ENCODE measurements at places on chromosomes 4 and X.

GRCh38 chr4:84221704-84222103 is 277.4 kb downstream of the NKX6-1 start:
- DNase-seq, result no peak

DNA sequence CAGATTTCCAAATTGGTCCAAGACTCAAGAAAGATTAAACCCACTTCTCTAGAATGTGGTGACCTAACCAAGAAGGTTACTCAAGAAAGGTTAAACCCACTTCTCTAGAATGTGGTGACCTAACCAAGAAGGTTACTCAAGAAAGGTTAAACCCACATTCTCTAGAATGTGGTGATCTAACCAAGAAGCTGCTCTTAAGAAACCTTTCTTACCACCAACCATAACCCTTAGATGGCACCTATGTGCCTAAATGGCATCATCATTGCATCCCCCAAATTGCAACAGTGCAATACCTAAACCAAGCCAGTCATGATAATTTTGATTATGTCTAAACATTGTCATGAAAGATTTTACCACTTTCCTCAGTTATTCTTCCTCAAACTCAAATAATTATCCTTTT is 49.2 kb downstream of the IDS start:
- no peak for DNase-seq

- DNase-seq, result no peak
These were observed 61.1 kb downstream of the HELT start for GRCh38 chr4:185079271-185079905.

- DNase-seq, result no peak
These were observed 59.6 kb downstream of the STK32B start for GRCh38 chr4:5110901-5111300.

DNA sequence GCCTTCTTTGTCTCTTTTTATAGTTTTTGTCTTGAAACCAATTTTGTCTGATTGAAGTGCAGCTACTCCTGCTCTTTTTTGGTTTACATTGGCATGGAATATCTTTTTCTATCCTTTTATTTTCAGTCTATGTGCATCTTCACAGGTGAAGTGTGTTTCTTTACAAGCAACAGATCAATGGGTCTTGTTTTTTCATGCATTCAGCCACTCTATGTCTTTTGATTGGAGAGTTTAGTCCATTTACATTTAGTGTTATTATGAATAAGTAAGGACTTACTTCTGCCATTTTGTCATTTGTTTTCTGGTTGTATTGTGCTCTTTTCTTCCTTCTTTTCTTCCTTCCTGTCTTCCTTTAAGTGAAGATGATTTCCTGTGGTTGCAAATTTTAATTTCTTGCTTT is 224.4 kb downstream of the SLC39A8 start:
- no peak for DNase-seq

DNA sequence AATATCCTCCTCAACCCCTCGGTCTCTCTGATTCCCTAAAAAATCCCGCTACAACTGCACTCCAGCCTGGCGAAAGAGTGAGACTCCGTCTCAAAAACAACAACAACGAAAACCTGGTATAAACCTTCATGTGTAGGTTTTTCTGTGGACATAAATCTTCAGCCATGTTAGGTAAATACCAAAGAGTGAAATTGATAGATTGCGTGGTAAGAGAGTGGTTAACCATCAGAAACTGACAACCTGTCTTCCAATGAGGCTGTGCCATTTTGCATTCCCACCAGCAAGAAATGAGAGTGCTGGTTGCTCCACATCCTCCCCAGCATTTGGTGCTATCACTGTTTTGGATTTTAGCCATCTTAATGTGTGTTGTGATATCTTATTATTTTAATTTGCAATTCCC is 10.9 kb downstream of the TBC1D19 start:
- no peak for DNase-seq

- DNase-seq, result no peak
These were observed 26.9 kb downstream of the ARSJ start for GRCh38 chr4:113952452-113953029.

- no peak for DNase-seq
These were observed 224.5 kb upstream of the TAPT1 start for GRCh38 chr4:16450724-16451123.

DNA sequence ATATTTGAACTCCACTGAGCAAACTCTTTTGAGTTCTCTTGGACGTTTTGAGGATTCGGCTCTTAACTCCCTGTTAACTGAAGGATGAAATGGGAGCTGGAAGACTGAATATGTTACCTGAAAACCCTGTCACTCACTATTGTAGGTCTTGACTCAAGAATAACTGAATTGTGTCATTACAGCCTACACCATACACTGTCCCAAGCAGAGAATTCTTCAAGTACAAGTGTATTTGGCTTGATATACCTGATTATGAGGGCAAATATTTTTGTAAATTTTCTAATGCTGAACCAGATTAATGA is 276.1 kb downstream of the CFAP299 start:
- no peak for DNase-seq

DNA sequence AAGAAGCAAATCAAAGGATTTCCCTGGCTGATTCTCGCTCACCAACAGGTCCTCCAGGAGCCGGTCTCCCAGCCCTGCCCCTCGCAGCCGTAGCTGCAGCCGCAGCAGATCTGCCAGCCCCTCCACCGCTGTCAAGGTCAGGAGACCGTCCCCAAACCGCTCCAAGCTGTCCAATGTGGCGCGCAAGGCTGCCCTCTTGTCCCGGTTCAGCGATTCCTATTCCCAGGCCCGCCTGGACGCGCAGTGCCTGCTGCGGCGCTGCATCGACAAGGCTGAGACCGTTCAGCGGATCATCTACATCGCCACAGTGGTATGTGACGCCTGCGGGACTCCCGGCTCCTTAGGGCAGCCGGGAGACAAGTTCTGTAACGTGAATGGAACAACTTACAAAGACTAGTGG is 25.6 kb downstream of the SPATA18 start:
- DNase-seq, result no peak

- DNase-seq, result no peak
These were observed 100.2 kb upstream of the IL13RA1 start for GRCh38 chrX:118627084-118627758.

- DNase-seq, result no peak
These were observed 12.3 kb downstream of the NAT8L start for GRCh38 chr4:2071252-2071911.

GRCh38 chr4:57691370-57691769 is 581.2 kb upstream of the IGFBP7 start:
- DNase-seq, result no peak

DNA sequence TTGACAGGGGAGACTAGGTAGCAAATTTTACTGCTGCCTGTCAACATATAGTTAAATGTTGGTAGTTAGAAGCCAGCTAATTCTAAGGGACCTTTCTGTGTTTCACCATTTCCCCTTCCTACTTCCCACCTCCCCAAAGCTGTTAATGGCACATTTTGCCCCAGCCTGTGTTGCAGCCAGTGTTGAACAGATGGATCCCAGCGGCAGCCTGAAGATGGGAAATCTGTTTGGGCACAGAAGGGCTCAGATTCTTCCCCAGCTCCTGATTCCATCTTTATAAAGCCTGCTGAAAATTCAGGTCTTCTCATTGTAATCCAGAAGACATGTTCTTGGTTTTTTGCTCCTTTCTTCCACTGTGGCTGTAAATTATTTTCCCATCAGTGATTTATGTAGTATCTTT is 89.0 kb downstream of the SPRY1 start:
- DNase-seq, result no peak

- no peak for DNase-seq
These were observed 10.6 kb upstream of the IRAK1 start for GRCh38 chrX:154030266-154030665.

DNA sequence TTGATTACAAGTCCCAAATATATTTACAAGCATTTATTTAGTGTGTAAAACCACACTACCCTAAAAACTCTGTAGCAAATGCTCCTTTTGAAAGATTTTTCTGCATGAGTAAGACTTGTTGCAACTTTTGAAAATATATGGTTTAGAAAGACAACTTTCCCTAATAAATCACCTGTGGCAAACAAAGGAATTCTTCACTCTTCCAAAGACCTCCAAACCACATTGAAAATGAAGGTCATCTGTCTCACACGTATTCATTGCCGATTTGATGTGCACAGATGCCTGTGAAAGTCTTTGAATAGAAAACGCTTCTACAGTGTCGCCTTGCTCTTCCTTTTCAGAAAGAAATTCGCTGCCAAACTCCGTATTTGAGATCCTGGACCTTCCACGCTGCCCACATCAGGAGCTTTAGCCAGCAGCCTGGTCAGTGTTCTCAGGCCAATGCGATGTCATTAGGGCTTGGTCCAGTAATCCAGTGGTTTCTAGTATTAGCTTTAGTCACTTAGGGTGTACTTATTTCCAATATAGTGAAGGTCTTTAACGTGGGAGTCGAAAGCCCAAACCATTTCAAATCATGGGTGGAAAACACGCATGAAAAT is 22.2 kb downstream of the SPINK2 start:
- no peak for DNase-seq

DNA sequence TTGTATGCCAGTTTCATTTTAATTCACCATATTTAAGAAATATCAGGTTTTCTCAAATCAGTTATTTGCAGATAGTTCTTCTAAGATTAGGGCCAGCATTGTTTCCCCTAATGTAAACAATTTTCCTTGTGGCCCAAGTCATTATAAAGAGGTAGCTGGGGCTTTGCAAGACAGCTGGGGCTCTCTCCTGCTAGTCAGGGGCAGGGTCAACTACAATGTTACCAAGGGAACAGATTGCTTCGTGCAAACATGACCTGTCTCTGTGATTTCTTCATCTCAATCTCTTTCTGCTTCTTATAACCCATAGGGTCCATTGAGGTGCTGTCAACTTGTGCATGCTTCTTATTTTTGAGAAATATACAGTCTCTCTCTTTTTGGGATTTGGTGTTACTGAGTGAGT is 12.1 kb downstream of the ARMCX6 start:
- DNase-seq, result no peak

- DNase-seq, result no peak
These were observed 4.6 kb upstream of the ERCC6L start for GRCh38 chrX:72243472-72243871.
